ENCODE measurements at places on chromosomes 1 and 21.

DNA sequence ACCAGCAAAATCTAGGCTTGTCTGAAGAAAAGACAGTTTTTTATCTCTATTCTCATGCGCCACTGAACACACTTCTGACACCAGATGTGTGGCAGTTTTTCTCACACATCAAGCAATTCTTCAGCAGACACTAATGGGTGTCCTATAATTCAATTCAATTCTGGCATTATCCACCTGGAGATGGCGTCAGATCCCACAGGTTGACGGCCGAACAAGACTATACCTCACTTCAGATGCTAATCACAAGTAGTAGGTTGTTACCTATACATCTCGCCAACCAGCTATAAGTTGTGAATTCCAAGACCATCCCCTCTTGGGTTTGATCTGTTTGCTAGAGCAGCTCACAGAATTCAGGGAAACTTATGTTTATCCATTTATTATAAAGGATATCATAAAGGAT, 89.9 kb upstream of the ARTN start:
- peak; percentile 15 for DNase-seq

- no peak for DNase-seq
These were observed 144.2 kb downstream of the DHRS3 start for GRCh38 chr1:12473596-12474362.

DNA sequence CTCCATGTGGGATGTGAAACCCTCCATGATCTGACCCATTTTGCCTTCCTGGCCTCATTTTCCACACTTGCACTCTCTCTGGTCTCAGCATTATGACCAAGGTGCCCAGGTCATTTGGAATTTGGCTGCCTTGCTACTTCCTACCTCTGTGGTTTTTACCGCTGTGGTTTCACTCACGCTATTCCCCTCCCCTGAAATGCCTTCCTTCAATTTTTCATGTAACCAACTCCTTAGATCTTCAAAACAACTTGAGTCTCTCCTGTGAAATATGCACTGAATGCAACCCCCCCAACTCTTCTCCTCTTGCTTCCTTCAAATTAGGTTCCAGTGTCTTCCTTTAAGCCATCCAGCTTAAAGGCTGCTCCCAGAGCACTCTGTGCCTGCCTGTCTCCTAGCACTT, 50.1 kb downstream of the PHC2 start:
- DNase-seq = no peak

GRCh38 chr1:115765091-115765490, 3.4 kb downstream of the CASQ2 start:
- DNase-seq = no peak

DNA sequence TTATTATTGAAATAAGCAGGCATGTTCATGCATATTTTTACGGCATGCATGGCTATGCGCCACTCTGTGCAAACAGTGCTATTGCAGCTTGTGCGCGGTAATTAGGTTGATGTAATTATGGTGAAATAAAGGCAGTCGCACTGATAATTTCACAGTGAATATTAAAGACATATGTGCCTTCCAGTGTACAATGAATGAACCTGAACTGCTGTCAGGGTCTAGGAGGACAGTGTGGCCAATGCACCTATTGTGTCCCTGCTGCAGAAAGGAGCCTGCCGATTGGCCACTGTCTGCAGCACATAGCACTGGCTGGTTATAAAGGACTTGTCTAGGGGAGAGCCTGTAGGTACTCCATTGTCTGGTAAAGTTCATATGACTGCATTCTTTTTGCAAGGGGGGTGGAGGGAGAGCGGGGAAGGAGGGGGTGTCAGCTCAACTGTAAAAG, 340.4 kb downstream of the USP25 start:
- no peak for DNase-seq

DNA sequence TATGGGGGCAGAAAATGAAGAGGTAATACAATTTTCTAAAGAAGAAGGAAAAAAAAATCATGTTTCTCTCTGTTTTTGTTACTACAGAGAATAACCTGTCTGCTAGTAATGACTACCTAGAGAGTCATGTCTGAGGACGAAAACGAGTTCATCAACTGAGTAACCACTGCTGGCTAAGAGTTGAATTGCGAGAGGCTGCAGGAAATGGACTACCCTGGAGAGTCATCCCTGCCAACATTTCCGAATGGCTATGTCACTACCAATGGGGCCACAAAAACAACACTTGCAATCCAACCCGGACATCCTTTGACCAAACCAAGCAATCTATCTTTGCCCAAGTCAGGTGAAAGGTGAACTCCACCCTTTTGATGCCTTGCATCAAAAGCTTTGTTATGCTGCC, 120.6 kb downstream of the FCRL5 start:
- DNase-seq = no peak

DNA sequence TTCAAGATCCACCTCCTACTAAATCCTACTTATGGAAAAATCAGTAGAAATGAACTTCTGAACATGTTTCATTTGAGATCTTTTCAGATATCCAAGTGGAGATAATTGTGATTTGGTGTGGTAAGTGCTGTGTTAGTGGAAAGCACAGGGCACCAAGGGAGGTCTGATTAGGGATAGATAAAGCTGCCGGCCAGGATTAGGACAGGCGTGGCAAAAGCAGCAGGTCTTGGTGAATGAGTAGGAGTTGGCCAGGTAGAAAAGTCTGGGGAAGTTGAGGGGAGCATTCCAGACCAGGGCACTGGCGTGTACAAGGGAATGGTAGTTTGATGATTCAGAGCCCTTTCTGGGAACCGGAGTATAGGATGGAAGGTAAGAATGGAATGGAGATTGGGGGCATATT, 47.8 kb downstream of the AZIN2 start:
- no peak for DNase-seq

DNA sequence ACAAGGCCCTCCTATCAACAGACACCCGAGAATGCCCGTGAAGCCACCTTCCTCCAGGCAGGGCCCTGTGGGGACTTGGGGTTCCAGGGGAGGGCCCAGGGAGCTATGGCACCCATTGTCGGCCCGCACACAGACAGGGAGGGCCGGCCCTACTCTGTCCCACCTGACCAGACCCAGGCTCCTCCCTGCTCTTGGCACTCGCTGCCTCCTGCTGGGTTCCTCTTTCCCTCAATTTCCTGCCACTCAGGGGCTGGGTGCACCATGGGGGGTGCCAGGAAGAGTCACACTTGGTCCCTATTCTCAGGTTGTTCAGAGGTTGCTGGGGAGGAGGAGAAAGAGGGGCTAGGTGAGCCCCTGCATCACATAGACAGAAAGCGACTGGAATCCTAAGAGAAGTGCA, 8.0 kb upstream of the OXCT2 start:
- no peak for DNase-seq

GRCh38 chr1:64959986-64960385, 6.4 kb downstream of the JAK1 start:
- no peak for DNase-seq

- DNase-seq = peak; percentile 70
These were observed 111.9 kb downstream of the PTPN14 start for GRCh38 chr1:214439352-214440119.

GRCh38 chr1:59188413-59189213, 108.3 kb upstream of the FGGY start:
- no peak for DNase-seq

DNA sequence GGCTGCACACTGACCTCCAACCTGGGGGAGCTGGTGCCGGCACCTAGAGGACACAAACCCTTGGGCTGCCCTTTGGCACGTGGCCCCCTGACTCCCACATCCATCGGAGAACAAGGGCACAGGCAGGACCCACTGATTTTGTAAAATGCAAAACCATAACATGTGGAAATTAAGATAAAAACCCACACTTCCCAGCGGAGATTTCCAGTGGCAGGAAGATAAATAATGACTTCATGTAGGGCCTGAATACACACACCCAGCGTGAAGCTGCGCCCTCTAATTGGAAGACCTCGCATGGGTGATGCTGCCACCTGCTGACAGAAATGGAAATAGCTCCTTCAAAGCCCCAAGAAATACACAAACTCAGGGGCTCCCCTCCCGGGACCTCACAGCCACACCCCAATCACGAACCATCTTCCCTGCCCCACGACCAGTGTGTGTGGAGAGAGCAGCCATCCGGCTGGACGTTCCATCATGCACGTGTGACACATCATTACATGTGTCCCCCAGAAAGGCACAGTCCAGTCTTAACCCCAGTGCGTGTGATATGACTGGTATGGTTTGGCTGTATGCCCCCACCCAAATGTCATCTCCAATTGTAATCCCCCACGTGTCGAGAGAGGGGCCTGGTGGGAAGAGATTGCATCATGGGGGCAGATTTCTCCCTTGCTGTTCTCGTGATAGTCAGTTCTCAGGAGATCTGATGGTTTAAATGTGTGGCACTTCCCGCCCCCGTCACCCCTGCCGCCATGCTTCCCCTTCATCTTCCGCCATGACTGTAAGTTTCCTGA, 5.7 kb upstream of the TPRG1L start:
- peak; percentile 86 for DNase-seq

- DNase-seq = no peak
These were observed 92.9 kb upstream of the SOD1 start for GRCh38 chr21:31566611-31567010.

GRCh38 chr1:30197639-30198450, 525.5 kb downstream of the MATN1 start:
- no peak for DNase-seq

GRCh38 chr1:221832617-221833016, 90.7 kb upstream of the DUSP10 start:
- DNase-seq = no peak

GRCh38 chr1:198440842-198441241, 99.6 kb downstream of the ATP6V1G3 start:
- DNase-seq = no peak

GRCh38 chr1:1892079-1892762, 1.3 kb upstream of the GNB1 start:
- DNase-seq = no peak

DNA sequence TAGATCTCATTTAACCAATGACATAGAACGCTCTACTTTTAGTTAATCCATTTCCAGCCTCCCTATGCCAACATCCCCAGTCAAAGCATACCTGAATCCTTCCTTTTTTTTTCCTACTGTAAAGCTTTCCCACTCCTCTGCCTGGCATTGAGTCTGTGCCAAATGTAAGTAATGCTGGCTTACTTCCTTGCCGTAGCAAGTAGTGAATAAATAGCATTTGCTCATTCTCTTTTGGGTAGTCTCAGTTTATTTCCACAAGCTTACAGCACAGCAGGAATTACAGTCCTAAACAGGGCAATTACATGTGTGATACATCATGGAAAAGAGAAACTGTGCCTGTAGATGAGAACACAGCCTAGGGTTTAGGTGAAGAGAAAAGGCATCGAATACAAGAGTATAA, 352.6 kb upstream of the NEGR1 start:
- DNase-seq = no peak

GRCh38 chr21:31538816-31539215, 120.7 kb upstream of the SOD1 start:
- DNase-seq = no peak

DNA sequence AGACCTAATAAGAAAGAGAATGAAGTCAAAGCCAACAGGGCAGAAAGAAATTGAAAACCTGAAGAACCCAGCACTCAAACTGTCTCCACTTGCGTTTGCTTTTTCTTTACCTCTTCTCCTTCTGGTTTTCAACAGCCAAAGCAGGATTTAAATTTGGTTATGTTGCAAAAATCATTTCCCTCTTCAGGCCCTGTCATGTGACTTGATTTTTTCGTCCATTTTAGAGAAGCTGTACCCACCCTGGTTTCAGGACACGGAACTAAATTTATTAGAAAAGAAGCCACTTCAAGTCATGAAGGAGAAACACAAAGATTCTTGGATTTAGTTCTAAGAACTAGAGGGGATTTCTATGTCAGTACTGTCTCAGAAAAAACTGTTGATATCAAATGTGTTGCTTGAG, 1.0 kb upstream of the SYNJ1 start:
- no peak for DNase-seq

- no peak for DNase-seq
These were observed 245.7 kb upstream of the RGS18 start for GRCh38 chr1:191912517-191912916.

DNA sequence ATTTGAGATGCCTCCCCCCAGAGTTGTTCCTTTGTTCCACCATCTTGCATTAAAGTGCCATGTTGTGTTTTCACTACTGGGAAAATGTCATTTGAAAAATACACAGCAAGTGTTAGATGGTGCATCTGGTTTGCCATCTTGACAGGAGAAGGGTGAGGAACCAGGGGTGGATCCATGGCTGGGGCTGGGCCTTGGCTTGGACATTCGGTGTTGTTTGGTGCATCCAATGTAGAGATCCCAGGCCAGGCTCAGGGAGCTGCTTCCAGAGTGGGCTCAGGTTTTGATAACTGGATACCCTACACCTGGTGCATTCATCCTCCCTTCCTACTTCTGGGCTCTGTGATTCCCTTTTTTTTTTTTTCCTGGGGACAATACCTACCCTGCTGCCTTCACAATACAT, 103.5 kb downstream of the UCK2 start:
- no peak for DNase-seq

GRCh38 chr1:194071205-194071604, 884.8 kb upstream of the B3GALT2 start:
- no peak for DNase-seq

DNA sequence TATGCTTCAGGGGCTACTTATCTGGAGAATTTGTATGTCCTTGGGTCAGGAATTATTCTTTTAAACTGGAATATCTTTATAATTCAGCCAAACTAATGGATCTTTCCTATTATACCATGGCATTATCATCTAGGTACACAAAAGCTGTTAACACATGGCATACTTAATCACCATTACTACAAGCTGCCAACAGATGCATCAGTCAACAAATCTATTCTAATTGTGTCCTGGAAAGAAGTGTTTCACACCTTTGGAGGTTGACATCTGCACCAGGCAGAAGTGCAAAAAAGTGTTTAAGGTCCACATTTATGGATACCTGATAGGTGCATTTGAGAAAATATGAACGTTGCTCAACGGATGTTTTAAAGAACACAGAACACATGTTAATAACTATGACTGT, 470.2 kb upstream of the ADGRL2 start:
- DNase-seq = no peak

- DNase-seq = no peak
These were observed 67.4 kb downstream of the SASS6 start for GRCh38 chr1:100065183-100065968.

GRCh38 chr1:224375059-224375458, 18.4 kb downstream of the CNIH4 start:
- no peak for DNase-seq

- no peak for DNase-seq
These were observed 45.4 kb upstream of the IGSF21 start for GRCh38 chr1:18062185-18062584.

- no peak for DNase-seq
These were observed 10.8 kb upstream of the ASCL5 start for GRCh38 chr1:201137579-201138310.

GRCh38 chr1:48030696-48031365, 33.6 kb upstream of the TRABD2B start:
- DNase-seq = no peak
